ENCODE measurements at places on chromosomes 1 and 21. TPM values are rescaled to one million over a fixed set of nuclear protein-coding genes. Genes with fewer than 3 reads are reported as not detected.

Gene KIAA0040
- 14.1 TPM for polyA plus RNA-seq

DNA sequence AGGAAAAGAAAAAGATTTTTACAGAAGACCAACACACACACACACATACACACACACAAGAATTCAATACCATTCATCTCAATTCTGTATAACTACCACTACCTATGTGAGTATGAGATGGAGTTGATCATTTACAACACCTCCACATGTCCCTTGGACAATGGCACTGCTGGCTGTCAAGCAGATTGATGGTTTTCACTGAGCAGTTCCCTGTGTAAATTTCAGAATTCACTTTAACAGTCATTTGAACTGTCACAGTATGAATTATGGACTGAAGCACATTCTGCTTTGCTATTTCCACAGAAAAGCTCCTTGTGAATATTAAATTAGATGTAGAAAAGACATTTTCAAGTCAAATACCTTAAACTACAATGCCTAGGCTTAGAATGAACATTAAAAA is 14.3 kb downstream of the KCNT2 start:
- no peak for DNase-seq

GRCh38 chr1:208835097-208835463 is 590.9 kb upstream of the PLXNA2 start:
- no peak for DNase-seq

DNA sequence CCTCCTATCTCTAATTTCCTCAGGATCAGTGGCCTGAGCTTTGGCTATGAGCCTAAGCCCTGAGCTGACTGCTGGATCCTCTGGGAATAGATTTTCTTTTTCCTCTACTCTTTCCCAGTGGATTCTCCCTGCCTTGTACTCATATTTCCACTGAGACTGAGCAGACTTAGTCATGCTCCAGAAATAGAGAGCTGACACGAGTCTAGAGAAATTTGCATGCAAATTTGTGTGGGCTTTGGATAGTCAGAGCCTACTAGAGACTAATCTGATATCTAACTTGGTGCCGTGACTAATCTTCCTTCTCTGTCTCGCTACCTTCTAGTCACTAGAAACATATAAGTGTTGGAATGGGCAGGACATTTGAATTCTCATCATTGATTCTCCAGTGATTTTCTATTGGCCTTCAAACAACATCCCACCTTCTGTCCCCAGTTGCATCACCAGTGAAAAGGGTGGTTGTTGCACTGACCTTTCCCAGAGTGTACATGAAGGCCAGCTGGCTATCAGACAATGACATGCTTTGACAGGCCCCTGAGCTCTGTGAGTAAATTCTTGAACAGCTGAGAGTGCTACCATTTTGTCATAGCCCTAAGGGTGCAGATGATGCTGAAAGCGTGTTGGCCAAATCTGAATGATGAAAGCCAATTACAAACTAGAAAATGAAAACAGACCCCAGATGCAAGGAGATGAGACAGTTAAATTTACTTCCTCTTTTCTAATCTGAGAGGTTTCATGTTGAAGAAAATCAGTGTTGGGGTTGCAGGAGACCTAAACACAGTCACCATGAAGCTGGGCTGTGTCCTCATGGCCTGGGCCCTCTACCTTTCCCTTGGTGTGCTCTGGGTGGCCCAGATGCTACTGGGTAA is at the start of gene FCRLA:
FCRLA (plus strand) TSS at position 748 of the 866 bp plus-strand sequence; CDS start at position 784, 36 bp downstream.
- DNase-seq: no peak

Gene CYP4A22
- 7.6 TPM for polyA plus RNA-seq

Gene VTCN1
- 27.2 TPM for polyA plus RNA-seq

DNA sequence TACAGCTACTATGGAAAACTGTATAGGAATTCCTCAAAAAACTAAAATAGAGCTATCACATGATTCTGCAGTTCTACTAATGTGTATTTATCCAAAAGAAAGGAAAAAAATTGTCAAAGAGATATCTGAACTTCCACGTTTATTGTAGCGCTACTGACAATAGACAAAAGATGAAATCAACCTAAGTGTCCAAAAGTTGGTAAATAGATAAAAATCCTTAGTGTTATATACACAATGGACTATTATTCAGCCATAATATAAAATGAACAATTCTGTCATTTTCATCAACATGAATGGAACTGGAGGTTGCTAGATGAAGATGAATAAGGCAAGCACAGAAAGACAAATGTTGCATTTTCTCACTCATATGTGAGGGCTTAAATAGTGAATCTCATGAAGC is 1492.1 kb downstream of the MRPL39 start:
- no peak for DNase-seq

GRCh38 chr21:31213787-31214186 is 130.3 kb downstream of the TIAM1 start:
- DNase-seq: no peak

DNA sequence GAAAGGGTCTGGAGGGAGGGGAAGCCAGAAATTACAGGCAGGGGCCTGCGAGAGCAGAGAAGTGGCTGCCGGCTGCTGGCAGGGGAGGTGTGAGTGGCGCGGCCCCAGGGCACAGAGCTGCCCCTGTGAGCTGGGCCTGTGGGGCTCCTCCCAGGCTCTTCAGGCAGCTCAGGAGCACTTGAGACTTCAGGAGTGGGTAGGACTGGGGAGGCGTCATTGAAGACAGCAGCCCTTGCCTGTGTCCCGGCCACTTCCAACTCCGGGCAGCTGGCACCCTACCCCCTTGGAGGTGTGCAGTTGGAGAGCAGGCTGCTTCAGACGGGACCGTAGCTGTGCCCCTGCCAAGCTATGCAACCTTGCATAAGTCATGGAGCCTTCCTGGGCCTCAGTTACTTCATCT is 87.5 kb upstream of the ACTL8 start:
- no peak for DNase-seq

GRCh38 chr1:248625971-248626370 is 8.9 kb downstream of the OR2T11 start:
- DNase-seq: no peak

Gene CLCA2
- 0.07 TPM for polyA plus RNA-seq

GRCh38 chr21:41903559-41904351 is 24.6 kb upstream of the PRDM15 start:
- DNase-seq: no peak

- no peak for DNase-seq
These were observed 33.4 kb downstream of the GLIS1 start for GRCh38 chr1:53705446-53706096.

DNA sequence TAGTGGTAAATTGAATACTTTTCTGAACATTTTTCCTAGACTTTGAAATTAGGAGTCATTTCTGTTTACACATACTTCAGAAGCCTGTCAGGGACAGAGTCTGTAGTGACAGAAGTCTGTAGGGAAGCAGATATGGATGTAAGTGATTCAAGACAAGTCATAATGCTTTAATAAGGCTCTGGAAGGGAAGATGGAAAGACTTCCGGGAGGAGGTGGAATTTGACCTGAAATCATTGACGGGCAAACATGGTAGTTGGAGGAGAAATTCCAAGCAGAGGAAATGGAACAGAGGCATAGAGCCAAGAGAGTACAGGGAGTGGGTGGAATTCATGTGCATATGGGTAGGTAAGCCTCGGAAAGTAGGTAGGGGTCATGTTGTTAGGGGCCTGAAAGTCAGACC is 22.5 kb downstream of the CAMTA1 start:
- DNase-seq: no peak

DNA sequence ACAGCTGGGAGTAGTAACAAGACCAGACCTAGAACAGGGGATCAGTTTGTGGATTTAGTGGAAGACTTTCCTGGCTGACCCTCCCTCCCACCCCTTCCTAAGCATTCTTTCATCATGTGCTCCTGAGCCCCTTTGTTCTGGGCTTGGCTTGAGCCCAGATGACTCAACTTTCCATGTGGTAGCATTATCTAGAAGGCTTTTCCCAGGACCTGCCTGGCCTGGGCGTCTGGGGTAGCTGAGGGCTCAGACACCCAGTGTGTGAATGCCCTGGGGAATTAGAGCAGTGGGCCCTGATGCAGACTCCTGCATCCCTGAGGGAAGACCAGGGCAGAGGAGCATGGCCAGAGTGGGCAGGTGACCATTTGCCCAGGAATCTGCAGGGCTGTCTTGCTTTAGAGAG is 44.1 kb upstream of the TSPAN2 start:
- no peak for DNase-seq

DNA sequence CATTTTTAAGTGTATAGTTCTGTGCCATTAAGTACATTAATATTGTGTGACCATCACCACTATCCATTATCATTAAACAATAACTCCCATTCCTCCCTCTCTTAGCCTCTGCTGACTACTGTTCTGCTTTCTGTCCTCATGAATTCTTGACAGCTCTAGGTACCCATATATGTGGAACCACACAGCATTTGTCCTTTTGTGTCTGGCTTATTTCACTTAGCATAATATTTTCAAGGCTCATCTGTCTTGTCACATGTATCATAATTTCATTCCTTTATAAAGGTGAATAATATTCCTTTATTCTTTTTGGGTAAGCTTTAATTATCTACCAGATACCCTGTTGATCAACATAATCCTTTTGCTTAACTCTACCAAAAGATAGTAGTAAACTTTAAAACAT is 47.7 kb downstream of the SPEN start:
- no peak for DNase-seq

DNA sequence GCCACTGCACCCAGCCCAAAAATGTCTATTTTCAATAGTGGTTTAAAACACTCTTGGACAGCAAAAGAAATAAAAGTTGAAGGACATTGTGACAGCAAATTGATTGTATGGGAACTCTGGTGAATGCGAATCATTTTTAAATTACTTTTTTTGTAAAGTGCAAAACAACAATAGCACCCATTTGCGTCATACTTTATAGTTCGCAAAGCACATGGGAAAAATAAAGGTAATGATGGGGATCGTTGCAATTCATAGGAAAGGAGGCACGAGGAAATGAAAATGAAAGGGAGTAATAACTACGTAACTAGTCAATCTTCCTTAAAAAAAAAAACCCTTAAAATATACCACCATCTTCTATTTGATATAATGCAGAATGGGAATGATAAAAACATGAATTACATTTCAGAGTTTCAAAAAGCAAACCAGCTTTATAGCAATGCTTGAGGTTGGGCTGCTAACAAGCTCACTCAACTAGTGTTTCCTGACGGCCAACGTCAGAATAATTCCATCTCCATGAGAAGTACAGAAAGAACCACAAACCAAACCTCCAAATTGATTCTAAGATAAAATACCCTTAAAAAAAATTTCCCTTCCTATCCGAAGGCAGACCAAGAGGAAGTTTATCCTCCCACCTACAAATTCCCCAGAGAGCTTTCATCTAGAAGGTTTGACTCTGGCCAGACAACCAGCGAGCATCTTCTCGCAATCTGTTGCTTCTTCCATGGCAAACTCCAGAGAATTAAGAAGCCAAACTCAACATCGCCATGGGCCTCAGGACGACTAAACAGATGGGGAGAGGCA is at the start of gene EDARADD:
EDARADD (plus strand) TSS at position 606 of the 801 bp plus-strand sequence; CDS start at position 765, 159 bp downstream.
- DNase-seq: no peak

DNA sequence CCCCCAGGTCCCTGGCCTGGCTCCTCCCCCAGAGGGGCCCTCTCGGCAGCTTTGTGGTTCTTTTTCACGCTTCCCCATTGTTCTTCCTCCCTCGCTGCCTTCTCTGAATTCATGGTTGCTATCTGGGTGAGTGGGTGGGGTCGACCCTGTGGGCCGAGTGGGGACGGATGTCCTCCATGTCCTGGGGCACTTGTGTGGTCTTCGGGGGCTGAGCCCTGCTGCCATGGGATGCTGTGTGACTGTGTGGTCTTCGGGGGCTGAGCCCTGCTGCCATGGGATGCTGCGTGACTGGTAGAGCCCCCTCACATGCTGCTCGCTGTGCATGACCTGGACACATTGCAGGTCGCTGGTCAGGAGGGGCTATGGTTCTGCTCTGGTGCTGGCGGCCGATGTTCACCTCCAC is 21.6 kb upstream of the DIP2A start:
- no peak for DNase-seq

DNA sequence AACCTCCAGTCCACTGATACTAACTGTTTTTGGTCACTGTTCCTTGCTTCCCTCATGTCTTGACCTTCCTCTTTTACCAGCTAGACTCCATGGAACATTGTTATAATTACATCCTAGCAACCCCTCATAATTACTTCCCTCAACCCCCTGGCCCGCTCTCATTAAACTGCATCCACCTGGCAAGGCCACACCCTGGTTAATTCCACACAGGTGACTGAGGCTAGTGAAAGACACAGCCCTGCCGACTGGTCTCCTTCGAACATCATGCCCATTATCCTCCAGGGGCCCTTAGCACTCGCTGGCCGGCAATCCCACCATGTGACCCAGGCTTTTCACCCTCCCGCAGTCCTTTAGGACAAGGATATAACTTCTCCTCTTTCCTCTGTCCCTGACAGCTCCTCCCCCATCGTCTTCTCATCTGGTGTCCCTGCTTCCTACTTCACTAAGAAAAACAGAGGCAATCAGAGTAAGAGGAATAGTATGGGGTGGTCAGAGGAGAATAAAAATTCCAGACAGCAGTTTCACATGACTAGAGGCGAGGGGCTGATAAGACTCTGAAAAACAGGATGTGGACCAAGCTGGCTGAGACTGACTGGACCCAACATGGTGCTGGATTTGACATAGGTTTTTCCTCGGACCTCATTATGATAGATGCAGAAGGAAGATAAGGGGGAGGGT is 8.8 kb upstream of the TENT5B start:
- DNase-seq: no peak

- no peak for DNase-seq
These were observed 14.1 kb downstream of the COP1 start for GRCh38 chr1:176193023-176193422.

Gene LYPD8
- not detected for polyA plus RNA-seq

DNA sequence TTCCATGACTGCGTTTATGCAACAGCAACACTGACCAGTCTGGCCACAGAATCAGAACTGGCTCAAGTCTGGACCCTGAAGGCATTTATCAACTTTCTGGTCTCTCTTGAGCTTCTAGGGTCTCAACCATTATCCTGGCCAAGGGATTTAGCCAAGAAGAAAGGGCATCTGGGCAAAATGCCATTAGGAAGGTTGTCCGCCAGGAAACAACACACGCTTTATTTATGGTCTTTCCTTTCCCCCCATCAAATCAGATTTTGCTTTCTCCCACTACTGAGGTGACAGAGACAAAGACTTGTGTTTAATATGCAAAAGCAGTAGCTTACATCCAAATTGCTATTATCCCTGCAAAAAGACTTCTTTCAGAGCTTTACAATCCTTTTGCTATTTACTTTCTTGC is 81.6 kb upstream of the PPP2R5A start:
- DNase-seq: no peak

- no peak for DNase-seq
These were observed 8.1 kb downstream of the PLEKHM2 start for GRCh38 chr1:15692121-15692682.

All from right renal pelvis (tissue), 4 donors.